ENCODE measurements at places on chromosomes 5 and 9. TPM values are rescaled to one million over a fixed set of nuclear protein-coding genes. Genes with fewer than 3 reads are reported as not detected.

SLC45A2 gene
- 1.2 TPM for total RNA-seq

CCL27 gene
- not detected for total RNA-seq

SLC4A9 gene
- total RNA-seq, result not detected

FOXI1 gene
- total RNA-seq, result not detected

JAKMIP2 gene
- 0.90 TPM for total RNA-seq
